ENCODE measurements at places on chromosomes 2 and 18. TPM values are rescaled to one million over a fixed set of nuclear protein-coding genes. Genes with fewer than 3 reads are reported as not detected.
A peak's percentile ranks its signal among the peaks of the same experiment; 100 is the strongest.

The LAMA1 gene
- total RNA-seq, result 18.3 TPM

The POTEI gene
- total RNA-seq, result 0.50 TPM

The LHCGR gene
- not detected for total RNA-seq

The IL1A gene
- 0.43 TPM for total RNA-seq

GRCh38 chr2:241180495-241180894 lies 8.0 kb upstream of the ANO7 start:
- H3K4me1 ChIP-seq, result no peaks in the 10 kb centered on the region
- no peak overlapping the region for H3K4me3 ChIP-seq
- H3K27ac ChIP-seq, result no peak overlapping the region

- H3K4me1 ChIP-seq, result peaks cover 34% of the 10 kb centered on the region
- H3K36me3 ChIP-seq, result no peaks in the 10 kb centered on the region
- no peak overlapping the region for H3K27ac ChIP-seq
- no peak for DNase-seq
These were observed 36.3 kb downstream of the PTPRM start for GRCh38 chr18:7603259-7604000.

DNA sequence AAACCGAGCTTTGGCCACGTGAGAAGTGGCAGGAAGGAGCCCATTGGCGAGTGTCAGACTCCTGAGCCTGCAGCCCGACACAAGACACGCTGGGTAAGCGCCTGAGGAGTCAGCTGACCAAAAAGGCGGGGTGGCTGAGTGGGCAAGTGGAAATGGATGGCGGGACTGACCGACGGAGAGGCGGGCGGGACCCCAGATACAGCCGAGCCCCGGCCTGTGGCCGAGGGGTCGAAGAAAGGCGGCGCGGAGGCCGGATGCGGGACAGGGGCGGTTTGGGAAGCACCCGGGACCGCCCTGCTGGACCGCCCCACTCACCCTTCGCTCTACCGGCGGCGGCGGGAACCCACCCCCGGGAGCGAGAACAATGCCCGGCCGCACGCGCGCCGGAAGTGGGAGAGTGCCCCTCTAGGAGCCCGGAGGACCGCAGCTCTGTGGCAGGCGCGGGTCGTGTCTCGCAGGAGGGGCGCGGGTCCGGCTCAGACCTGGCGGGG lies 22.8 kb downstream of the ZSCAN30 start:
- H3K4me1 ChIP-seq, result peaks cover 3% of the 10 kb centered on the region
- no peaks in the 10 kb centered on the region for H3K27me3 ChIP-seq
- H3K36me3 ChIP-seq, result peaks cover 6% of the 10 kb centered on the region
- peak; percentile 56 for DNase-seq

GRCh38 chr2:142815375-142815774 lies 62.1 kb upstream of the KYNU start:
- H3K27me3 ChIP-seq, result peaks cover 2% of the 10 kb centered on the region
- DNase-seq, result no peak
- H3K27ac ChIP-seq, result no peak overlapping the region
- H3K36me3 ChIP-seq, result no peaks in the 10 kb centered on the region
- no peaks in the 10 kb centered on the region for H3K4me1 ChIP-seq
- no peak overlapping the region for H3K4me3 ChIP-seq
